ENCODE measurements at places on chromosomes 6 and 20. TPM values are rescaled to one million over a fixed set of nuclear protein-coding genes. Genes with fewer than 3 reads are reported as not detected.

Gene BEND6
- total RNA-seq: 1.4 TPM

DNA sequence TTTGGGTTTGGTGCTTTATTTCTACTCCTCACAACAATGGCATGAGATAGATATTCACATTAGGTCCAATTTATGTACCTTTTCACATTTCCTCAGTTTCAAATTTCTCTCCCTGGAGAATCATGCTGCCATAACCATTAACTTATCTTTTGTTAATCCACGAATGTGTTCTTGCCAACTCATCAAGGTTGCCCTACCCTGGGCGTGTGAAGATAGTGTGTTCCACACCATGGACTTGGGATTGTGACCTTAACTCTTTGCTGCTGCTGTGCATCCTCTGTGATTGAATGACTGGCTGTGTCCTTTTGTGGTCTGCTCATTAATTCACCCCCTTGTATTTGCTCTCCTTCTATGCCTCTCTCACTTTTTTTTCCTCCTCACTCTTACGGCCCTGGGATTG, 34.2 kb upstream of the SNRPB2 start:
- H3K4me1 ChIP-seq: no peaks in the 10 kb centered on the region
- no peak for DNase-seq
- H3K4me3 ChIP-seq: no peak overlapping the region
- no peaks in the 10 kb centered on the region for H3K36me3 ChIP-seq
- H3K27ac ChIP-seq: no peak overlapping the region

- no peaks in the 10 kb centered on the region for H3K36me3 ChIP-seq
- no peaks in the 10 kb centered on the region for H3K27me3 ChIP-seq
- DNase-seq: no peak
- H3K27ac ChIP-seq: no peak overlapping the region
- H3K4me3 ChIP-seq: no peak overlapping the region
Measured at GRCh38 chr6:161217628-161218027, 56.2 kb downstream of the AGPAT4 start.

GRCh38 chr6:14072084-14072483, 45.5 kb upstream of the CD83 start:
- H3K36me3 ChIP-seq: no peaks in the 10 kb centered on the region
- no peak for DNase-seq
- no peak overlapping the region for H3K27ac ChIP-seq
- no peak overlapping the region for H3K4me3 ChIP-seq
- H3K27me3 ChIP-seq: no peaks in the 10 kb centered on the region

GRCh38 chr20:37543828-37544227, 16.2 kb upstream of the BLCAP start:
- no peak overlapping the region for H3K27ac ChIP-seq
- no peaks in the 10 kb centered on the region for H3K27me3 ChIP-seq
- peaks cover 4% of the 10 kb centered on the region for H3K4me1 ChIP-seq
- H3K36me3 ChIP-seq: no peaks in the 10 kb centered on the region

All from adrenal gland (tissue), 19 donors.